ENCODE measurements at places on chromosomes 4 and X.

DNA sequence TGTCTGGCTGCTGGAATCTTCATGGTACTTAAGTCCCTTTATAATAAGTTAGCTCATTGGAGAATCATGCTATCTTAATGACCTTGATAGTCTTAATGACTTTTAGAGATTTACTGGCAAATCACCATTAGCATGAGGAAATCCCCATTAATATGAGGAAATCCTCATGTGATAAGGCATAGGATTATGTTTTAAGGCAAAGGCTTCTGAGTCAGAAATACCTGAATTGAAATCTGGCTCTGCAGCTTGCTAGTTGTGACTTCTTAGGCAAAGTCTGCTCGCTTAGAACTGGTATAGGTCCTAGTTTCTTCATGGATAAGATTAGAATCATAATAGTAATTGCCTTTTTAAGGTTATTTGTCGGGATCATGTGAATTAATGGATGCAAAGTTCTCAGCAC, 190.2 kb upstream of the BANK1 start:
- DNase-seq = no peak

GRCh38 chr4:126441173-126442035, 1126.6 kb downstream of the FAT4 start:
- DNase-seq = no peak

DNA sequence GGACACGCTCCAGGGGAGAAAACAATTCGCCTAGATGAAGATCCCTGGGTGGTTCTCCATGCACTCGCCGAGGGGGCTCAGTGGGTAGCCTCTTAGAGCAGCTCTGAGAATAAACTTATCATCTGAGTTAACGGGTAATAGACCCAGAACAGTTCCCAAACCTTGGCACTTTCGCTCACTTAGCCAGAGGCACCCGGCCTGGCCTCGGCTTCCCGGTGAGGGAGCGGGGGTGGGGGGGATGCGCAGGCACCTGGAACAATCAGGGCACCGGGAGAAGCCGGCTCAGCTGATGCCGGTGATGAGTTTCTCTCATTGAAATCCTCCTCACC, 405 bp upstream of the ZAR1 start:
- no peak for DNase-seq

- DNase-seq = no peak
Measured at GRCh38 chr4:172705565-172705964, 463.0 kb upstream of the GALNT7 start.

GRCh38 chr4:153488006-153488891, 22.1 kb downstream of the TMEM131L start:
- DNase-seq = peak; percentile 49

- no peak for DNase-seq
Measured at GRCh38 chr4:20698820-20699219, 1.4 kb upstream of the PACRGL start.

- no peak for DNase-seq
Measured at GRCh38 chr4:169348541-169348940, 77.8 kb upstream of the SH3RF1 start.

GRCh38 chrX:43551590-43551989, 104.5 kb upstream of the MAOA start:
- no peak for DNase-seq

DNA sequence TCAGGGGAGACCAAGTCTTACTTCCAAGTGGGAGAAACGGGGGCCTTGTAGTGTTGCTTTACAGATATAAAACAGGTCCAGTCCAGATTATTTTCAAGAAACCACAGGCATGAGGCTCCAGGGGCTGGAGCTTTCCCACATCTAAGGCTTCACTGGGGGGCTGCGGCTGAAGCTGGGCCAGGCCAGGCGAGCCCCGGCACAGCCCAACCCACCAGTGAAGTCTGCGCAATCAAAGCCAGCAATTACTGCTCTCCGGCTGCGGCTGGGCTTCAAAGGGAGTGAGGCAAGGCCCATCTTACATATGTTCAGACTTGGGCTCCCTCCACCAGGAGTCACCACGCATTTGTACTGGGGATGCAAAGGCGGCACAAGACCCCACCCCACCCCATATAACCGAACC, 61.7 kb downstream of the HADH start:
- DNase-seq = no peak

DNA sequence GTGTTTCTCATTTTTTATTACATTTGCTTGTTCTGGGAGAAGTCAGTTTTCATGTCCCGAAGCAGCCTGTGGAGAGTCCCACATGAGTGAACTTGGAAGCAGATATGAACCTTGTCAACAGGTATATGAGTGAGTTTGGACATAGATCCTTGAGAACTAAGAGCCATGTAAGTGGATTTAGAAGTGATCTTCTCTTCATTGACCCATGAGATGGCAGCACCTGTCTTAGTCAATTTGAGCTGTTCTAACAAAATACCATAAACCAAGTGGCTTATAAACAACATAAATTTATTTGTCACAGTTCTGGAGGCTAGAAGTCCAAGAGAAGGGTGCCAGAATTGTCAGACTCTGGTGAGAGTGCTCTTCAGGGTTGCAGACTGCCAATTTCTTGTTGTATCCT, 1043.8 kb downstream of the ADGRL3 start:
- DNase-seq = no peak

- no peak for DNase-seq
Measured at GRCh38 chrX:43973249-43974099, at the start of gene NDP. TSS of gene NDP (minus strand) at chrX:43973390. CDS start at chrX:43958645, 14,745 bp downstream.

DNA sequence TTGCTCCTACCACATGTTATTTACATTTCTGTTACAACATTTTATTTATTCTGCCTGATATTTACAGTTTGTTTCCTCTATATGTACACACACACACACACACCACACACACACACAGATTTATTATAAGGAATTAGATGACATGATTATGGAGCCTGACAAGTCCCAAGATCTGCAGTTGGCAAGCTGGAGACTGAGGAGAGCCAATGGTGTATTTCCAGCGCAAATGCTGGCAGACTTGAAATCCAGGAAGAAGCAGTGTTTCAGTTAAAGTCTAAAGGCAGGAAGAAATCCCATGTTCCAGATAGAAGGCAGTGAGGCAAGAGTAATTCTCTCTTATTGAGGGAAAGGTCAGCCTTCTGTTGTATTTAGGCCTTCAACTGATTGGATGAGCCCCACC, 1.8 kb upstream of the KLHL4 start:
- no peak for DNase-seq

DNA sequence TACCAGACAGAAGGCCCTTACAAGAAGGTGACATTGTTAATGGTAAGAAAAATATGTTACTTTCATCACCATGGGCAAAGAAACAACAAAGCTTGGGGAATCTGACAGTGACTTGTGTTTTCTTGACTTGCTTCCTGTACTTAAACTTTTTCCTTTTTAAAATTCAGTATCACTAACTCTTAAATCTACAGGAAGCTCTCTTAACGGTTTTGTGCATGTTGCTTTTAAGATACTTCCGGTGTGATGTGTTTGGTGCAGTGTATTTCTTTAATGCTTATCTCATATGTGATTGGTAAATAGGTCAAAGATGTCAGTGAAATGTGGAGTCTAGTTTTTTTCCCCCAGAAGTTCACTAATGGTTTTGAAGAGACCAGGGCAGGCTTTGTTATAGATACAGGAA, 45.2 kb downstream of the ADH5 start:
- peak; percentile 54 for DNase-seq

GRCh38 chrX:153828308-153828707, 2.0 kb downstream of the PDZD4 start:
- no peak for DNase-seq

DNA sequence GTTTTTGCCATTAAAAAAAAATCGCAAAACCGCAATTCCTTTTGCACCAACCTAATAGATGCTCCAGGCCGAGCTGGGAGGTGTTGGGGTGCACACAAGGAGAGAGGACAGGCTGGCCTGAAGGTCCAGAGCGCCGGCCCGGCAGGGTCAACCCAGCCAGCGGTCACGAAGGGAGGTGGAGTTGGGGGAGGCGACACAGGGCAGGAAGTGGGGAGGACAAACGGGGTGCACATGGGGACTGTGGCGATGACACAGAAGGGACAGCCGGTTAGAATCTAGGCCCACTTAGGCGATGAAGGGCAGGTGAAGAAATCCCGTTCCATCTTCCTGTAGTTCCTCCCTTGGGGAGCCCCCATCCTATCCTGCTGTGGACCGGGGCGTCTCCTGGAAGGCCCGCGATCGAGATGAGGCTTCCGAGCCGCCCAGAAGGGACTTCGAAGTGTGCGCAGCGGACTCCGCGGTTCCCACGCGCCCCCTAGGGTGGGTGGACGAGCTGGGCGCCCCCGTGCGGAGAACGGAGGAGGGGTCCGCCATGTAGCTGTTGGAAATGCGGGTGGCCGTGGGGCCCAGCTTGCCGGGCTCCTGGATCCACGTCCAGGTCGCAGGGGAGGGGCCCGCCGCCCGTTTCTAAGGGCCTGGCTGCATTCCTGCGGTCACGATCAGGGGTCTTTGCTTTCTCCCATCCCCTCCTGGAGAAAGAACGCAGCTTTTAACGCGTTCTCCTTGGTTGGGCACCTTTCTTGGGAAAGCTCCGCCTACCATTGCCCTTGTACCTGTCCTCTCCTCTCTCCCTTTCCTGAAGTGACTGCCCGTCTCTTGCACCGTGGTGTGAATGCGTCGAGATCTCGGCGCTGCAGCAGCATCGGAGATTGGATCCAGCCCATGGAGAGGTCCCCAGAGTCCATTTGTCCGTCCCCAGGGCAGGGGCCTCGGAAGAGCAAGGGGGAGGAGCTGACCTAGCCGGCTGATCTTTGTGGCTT, 17.0 kb upstream of the HPF1 start:
- no peak for DNase-seq

DNA sequence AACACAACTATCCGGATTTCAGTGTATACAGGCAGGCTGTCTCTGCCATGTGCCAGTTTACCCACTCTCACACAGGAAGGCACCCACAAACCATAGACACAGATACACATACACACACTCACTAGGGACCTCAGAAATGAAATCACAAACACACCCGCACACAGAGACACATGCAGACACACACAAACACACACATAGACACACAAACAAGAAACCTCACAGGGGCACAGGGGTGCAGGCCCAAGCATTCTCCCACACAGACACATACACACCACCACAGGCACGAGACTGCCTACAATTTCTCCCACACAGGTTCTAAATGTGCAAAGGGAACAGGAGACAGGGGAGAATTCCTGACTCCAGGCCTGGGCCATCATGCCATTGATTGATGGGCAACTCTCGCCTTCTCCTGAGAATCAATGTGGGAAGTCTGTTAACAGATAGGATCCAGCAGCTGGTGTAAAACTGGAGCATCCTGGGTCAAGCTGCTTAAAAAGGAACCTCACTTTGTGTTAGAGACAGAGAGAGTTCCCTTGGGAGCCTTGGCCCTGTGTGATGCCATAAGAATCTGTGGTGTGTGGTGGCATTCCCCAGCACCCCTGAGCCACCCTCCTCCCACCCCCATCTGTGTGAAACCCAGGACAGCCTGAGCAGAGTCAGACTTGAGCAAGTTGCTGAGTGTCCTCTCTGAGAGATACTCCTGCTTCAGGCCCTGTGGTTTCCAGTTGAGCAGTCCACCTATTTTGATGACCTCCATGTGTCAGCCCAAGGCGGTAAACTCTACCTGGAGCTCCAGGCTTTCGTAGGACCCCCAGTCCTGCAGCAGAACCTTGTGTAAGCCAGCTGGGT, 33.9 kb downstream of the NBDY start:
- DNase-seq = no peak

- no peak for DNase-seq
Measured at GRCh38 chr4:109164011-109164410, 138.4 kb downstream of the COL25A1 start.

DNA sequence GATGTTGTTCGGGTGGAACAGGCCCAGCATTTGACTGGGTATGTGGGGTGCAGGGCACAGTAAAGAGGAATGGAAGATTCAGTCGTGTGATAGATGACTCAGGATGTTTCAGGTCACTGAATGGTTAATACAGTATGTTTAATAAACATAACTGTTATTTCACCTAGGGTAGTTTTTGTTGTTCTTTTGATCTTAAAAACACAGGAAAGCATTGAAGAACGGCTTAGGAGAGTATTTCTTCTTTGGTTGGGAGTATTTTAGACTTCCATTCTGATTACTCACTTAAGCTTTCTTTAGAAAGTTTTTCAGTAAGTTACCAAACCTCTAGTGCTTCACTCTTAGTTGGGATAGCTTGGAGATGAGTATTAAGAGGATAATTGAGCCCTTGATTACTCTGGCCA, 62.3 kb downstream of the STAG2 start:
- DNase-seq = no peak

DNA sequence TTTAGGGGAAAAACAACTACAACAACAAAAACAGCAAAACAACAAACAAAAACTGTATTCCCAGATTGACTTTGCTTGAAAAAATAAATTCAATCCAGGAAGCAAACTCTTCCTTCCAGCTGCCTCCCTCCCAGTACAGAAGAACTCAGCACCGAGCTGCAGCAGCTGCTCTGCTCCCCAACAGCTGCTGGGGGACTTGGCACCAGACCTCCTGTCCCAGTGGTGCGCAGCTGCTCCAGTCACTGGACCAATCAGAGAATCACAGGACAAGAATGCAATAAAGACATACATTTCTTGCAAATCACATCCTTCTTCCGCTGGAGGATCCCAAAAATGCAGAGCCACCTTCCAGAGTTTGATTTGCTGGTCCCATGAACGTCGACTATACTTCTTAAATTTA, 11.8 kb upstream of the FAM53A start:
- no peak for DNase-seq

- no peak for DNase-seq
Measured at GRCh38 chr4:7383266-7383665, 51.5 kb downstream of the PSAPL1 start.

GRCh38 chrX:19063030-19063429, 59.2 kb downstream of the ADGRG2 start:
- DNase-seq = no peak

GRCh38 chr4:178347111-178347510, 904.9 kb upstream of the AGA start:
- no peak for DNase-seq

GRCh38 chr4:26622913-26623312, 39.0 kb downstream of the TBC1D19 start:
- DNase-seq = no peak

- DNase-seq = no peak
Measured at GRCh38 chr4:151324752-151325110, 674 bp downstream of the SH3D19 start.

DNA sequence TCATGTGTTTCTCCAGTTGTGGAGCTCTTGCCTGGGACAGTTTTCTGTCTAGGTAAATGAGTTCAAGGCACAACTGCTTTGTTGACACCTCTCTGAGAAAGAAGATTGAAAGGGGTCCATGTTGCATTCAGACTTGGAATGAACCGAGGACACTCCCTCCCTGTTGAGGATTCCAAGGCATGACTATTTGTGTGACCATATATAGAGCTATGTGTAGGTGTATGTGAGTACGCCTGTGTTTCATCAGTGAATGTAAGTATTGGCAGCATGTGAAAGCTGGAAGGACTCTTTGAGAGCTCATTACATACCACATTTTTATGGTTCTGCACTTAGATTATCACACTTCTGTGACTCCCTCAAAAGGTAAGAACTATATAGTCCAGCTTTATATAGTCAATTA, 3.4 kb downstream of the HEPH start:
- DNase-seq = no peak
